Iris pigment epithelial cell (primary cell): ENCODE measurements at places on chromosomes 16 and 17.

GRCh38 chr16:8905168-8905762 is 23.1 kb downstream of the LITAFD start:
- DNase-seq, result peak; percentile 54

DNA sequence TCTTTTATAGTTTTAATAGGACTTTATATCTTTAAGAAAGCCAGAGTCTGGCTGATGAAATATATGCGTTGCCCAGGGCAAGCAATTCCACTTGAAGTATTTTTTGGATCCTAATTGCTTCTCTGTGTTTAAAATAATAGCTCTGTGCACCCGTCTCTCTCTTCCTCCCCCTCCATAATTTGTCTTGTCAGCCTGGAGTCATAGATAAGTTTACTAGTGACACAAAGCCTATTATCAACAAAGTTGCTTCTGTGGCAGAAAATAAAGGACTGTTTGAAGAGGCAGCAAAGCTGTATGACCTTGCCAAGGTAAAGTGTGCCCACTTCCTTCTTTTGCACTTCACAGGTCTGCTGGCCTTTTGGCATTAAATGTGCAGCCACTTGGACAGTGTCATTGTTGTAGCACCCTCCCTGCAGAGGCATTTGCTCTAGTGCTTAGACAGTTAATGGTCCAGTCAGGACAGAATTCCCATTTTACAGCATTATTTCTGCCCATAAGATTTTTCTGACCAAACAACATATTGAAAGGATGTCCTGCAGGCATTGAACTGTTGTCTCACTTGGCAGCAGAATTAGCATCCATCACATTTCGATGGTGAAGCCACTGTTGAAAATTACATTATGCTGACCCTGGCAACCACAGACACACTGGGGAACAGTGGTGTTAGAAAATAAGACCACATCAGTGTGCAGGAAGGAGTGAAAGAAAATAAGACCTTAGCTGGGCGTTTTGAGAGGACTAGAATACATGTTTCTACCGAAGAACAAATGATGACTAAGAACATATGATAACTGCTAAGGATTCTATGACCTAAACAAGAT is 28.4 kb upstream of the SLC12A3 start:
- no peak for DNase-seq

DNA sequence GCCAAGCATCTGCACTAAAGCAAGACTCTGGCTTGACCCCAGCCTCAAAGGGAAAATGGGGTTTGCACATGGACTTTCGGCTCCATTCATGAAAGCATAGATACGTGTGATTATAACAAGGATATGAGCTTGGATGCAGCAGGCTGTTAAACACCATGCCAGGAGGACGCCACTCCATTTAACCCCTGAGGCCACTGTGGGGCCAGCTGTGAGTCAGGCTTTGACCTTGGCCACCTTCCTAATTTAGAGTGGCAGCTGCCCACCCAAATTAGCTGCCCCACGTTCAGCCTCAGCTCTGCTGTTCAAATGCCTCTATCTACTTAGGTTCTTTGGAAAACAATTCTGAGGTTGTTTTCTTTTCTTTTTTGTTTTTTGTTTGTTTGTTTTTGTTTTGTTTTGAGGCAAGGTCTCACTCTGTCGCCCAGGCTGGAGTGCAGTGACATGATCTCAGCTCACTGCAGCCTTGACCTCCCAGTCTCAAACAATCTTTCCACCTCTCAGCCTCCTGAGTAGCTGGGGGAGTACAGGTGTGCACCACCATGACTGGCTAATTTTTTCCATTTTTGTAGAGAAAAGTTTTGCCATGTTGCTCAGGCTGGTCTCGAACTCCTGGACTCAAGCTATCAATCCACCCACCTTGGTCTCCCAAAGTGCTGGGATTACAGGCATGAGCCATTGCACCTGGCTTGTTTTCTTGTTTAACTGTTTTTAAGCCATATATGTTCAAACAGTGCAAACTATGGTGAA is 23.2 kb upstream of the KIFC3 start:
- DNase-seq, result no peak

DNA sequence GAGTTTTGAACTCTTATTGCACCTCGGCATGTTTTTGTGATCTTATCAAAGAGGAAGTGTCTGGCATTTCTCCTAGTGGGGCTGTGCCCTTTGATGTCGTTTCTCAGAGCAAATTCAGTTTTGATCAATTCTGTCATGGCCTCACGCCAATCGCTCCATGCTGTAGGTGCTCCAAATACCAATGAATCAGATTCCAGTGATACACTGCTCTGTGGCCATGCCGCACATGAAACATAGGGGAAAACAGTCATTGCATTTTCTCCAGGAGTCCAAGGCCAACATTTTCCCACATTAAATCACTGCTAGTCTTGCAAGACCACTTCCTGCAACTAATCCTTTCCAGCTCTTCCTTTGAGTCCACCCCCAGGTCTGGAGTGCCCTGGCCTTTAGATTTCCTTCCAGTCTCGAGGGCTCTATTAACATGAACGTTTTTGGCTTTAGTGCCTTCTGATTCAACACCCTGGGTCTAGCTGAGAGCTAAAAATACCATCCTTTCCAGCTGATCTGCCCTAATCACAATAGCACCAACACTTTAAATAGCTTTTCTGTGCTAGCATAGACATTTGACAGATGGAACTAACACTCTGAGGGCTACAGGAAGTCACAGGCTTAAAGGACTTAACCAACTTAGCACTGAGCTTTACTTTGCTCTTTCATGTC is 18.2 kb upstream of the RASL10B start:
- peak; percentile 97 for DNase-seq

DNA sequence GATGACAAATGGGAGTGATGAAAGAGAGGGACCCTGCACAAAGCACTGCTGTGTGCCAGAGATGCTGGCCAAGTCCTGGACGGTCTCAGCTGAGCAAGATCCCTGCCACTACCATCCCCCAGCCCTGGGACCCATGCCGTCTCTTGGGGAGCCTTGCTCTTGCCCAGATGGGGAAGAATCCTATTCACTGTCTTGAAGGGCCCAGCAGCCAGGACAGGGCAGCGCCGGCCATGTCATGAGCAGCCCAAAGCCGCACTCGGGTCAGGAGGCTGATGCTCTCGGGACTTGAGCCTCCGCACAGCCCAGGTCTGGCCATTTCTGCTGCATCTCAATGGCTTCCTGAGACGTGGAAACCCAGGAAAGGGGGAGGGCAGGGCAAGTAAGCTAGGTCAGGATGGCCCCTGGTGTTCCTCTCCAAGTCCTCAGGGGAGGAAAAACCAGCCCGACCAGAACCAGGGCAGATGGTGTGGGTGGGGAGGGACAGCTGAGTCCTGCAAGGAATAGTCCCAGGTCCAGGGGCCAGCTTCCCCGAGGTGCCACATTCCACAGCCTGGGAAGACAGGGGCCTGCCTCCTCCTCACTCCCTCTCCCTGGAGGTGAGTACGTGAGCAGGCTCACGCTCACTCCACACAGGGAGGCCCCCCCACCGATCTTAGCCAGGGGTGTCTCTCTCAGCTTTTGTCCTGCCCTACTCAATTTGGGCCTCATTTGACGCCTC is 7.8 kb upstream of the KRT19 start:
- DNase-seq, result no peak

DNA sequence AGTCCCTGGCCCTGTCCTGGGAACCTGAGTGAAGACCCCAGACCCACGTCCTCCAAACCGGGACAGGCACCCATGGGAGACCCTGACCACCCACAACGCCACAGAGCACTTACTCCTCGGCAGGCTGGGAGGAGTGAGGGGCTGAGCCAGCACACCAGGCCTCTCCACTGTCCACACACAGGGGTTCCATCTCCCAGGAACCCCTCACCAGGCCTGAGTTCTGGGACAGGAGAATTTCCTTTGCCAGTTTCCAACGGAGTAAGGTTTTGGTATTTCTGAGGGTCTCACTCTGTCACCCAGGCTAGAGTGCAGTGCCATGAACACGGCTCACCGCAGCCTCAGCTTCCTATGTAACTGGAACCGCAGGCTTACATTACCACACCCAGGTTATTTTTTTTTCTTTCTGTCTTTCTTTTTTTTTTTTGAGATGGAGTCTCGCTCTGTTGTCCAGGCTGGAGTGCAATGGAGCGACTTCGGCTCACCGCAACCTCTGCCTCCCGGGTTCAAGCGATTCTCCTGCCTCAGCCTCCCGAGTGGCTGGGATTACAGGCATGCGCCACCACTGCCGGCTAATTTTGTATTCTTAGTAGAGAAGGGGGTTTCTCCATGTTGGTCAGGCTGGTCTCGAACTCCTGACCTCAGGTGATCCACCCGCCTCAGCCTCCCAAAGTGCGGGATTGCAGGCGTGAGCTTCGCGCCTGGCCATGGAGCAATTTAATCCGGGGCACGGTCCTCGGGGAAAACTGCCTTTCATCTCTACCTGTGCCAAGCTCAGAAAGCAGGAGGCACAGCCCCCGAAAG is 1.6 kb downstream of the PGAP6 start:
- no peak for DNase-seq

DNA sequence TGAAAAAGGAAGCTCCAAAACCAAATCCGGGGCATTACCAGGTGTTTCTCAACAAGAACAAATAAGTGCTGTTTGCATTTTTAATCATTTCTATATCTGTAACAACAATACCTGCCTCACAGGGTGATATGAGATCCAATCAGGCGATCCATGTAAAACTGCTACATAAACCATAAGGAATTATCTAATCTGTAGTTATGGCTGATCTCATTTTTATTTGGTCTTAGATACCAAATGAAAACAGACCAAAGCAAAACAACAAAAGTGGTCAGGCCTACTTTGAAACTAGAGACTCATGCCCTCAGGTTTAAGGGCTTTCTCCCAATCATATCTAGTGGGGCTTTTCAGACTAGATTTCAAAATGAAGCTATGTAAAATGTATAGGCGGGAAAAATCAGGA is 28.3 kb downstream of the XPO6 start:
- DNase-seq, result no peak

DNA sequence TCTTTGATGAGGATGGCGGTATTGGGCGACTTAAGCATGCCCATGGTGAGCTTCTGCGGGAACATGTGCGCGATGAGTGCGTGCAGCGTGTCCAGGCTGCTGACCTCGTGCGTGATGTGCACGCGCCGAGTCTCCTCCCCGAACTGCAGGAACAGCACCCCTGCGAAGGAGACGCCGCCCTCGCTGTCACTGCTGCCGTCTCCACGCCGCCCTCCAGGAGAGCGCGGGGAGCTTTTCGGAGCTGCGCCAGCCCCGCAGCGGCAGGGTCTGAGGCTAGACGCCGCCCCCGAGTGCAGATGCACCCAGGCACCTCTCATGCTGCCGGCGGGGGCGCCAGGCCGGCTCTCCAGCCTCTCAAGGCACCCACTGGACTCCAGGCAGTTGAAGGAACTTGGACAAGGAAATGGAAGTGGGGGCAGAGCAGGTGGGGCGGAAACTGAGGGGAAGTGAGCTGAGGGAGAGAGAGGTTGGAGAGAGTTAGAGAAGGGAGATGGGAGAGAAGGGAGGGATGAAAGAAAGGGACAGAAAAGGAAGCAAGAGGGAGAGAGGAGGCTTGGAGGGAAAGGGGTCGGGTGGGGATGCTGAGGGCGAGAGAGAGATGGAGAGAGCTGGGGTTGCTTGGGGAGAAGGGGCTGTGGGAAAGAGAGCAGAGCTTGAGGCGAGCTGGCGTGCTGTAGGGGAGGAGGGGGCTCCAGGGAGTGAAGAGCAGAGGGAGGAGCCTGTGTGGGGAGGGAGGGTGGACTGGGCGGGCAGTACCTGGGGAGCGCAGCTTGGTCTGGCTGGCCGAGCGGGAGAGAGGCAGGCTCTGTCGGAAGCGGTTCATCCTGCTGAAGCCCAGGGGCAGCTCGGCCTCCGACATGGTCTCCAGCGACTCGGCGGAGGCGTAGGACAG is 42.1 kb downstream of the SRCIN1 start:
- no peak for DNase-seq
